Endothelial cell (in vitro differentiated cells): ENCODE measurements at places on chromosomes 1 and 21. TPM values are rescaled to one million over a fixed set of nuclear protein-coding genes. Genes with fewer than 3 reads are reported as not detected.

The ZCCHC17 gene
- 27.5 TPM for total RNA-seq

The PLA2G4A gene
- total RNA-seq, result 12.2 TPM

The SLC2A5 gene
- total RNA-seq, result not detected

The TSPEAR gene
- total RNA-seq, result not detected

The PADI3 gene
- not detected for total RNA-seq

The NPHS2 gene
- not detected for total RNA-seq

The ATP5PF gene
- total RNA-seq, result 119 TPM

- no peak overlapping the region for H3K27ac ChIP-seq
- peaks cover 13% of the 10 kb centered on the region for H3K4me1 ChIP-seq
- H3K4me3 ChIP-seq, result no peak overlapping the region
- H3K36me3 ChIP-seq, result no peaks in the 10 kb centered on the region
- H3K27me3 ChIP-seq, result no peaks in the 10 kb centered on the region
- DNase-seq, result no peak
These were observed 6.6 kb upstream of the ADORA3 start for GRCh38 chr1:111509997-111510375.

DNA sequence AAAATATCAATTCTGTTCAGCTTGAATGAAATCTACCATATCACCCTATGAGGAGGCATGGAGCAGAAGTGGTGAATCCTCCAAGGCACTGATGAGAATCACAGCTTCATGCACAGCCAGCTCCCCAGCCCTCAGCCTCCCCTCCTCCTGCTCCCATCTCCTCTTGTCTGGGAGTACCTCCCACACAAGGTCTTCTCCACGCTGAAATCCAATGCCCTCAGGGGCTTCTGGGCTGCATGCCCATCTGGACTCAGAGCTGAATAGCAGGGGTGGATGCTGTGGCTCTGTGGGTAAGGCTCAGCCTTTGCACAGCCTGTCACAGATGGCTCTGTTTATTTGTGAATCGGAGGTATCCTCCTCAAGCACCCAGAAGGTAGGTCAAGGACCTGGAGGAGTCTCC, 48.6 kb downstream of the KCNC4 start:
- peaks cover 54% of the 10 kb centered on the region for H3K4me1 ChIP-seq
- H3K4me3 ChIP-seq, result no peak overlapping the region
- H3K27ac ChIP-seq, result no peak overlapping the region

DNA sequence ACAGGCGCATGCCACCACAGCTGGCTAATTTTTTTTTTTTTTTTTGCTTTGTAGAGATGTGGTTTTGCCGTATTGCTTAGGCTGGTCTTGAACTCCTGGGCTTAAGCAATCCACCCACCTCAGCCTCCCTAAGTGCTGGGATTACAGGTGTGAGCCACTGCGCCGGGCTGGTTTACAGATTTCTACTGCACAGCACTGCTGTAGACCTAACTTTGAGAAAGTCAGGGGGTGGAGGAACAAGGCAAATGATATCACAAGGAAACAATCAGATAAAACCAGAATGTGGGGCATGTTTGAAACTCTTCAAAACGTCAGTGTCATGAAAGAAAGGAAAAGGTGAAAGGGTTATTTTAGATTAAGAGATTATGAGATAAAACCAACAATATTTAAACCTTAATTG, 45.3 kb downstream of the URB2 start:
- H3K4me3 ChIP-seq, result no peak overlapping the region
- DNase-seq, result no peak
- H3K27ac ChIP-seq, result no peak overlapping the region
- H3K36me3 ChIP-seq, result no peaks in the 10 kb centered on the region
- no peaks in the 10 kb centered on the region for H3K27me3 ChIP-seq

GRCh38 chr1:203590603-203591002, 36.0 kb upstream of the ATP2B4 start:
- H3K27me3 ChIP-seq, result peaks cover 8% of the 10 kb centered on the region
- no peak overlapping the region for H3K4me3 ChIP-seq
- no peak overlapping the region for H3K27ac ChIP-seq
- H3K36me3 ChIP-seq, result no peaks in the 10 kb centered on the region
- peaks cover 40% of the 10 kb centered on the region for H3K4me1 ChIP-seq
- no peak for DNase-seq

DNA sequence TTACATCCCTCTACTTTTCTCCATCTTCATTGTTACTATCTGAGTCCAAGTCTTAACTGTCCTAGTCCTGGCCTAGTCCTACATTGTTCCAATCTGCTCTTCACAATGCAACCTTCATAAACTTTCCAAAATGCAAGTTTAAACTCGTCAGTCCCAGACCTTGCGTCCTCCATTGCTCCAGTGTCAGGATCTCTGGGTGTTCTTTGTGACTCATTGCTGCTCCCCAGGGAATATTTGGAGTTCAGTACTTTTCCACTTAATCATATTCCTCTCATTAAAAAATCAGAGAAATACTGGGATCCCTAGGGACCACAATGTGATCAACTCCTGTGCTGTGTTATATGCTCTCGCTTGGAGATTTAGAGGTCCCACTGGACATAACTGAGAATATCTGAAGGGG, 18.0 kb upstream of the KPRP start:
- H3K27ac ChIP-seq, result no peak overlapping the region
- H3K27me3 ChIP-seq, result peaks cover 2% of the 10 kb centered on the region
- no peak for DNase-seq
- no peaks in the 10 kb centered on the region for H3K36me3 ChIP-seq

- H3K27ac ChIP-seq, result no peak overlapping the region
- peaks cover 22% of the 10 kb centered on the region for H3K4me1 ChIP-seq
- no peaks in the 10 kb centered on the region for H3K27me3 ChIP-seq
These were observed 17.6 kb downstream of the SYNJ1 start for GRCh38 chr21:32710069-32710784.

GRCh38 chr1:58629031-58629462, 52.0 kb upstream of the TACSTD2 start:
- peaks cover 8% of the 10 kb centered on the region for H3K27me3 ChIP-seq
- no peak for DNase-seq
- no peak overlapping the region for H3K4me3 ChIP-seq
- peaks cover 9% of the 10 kb centered on the region for H3K36me3 ChIP-seq
- peaks cover 8% of the 10 kb centered on the region for H3K4me1 ChIP-seq
- H3K27ac ChIP-seq, result no peak overlapping the region

DNA sequence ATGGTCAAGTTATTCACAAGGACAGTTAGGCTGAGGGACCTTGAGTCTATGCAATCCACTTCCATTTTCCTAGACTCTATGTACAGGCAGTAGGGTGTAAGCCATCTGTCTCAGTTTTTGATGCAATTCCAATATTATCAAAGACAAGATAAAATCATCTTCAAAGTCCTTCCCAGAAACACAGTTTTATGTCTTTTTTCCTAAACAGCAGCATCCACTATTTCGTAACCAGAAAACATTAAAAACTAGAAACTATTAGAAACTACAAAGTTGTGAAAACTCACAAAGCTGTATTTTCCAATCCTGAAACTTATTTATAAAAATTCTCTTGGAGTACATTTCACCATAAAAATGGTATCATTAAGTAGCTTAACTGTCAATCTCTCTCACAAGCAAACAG, 93.8 kb downstream of the EPS15 start:
- no peak overlapping the region for H3K27ac ChIP-seq
- no peak for DNase-seq
- H3K27me3 ChIP-seq, result no peaks in the 10 kb centered on the region
- H3K4me1 ChIP-seq, result peaks cover 54% of the 10 kb centered on the region
- peaks cover 15% of the 10 kb centered on the region for H3K36me3 ChIP-seq
- no peak overlapping the region for H3K4me3 ChIP-seq

DNA sequence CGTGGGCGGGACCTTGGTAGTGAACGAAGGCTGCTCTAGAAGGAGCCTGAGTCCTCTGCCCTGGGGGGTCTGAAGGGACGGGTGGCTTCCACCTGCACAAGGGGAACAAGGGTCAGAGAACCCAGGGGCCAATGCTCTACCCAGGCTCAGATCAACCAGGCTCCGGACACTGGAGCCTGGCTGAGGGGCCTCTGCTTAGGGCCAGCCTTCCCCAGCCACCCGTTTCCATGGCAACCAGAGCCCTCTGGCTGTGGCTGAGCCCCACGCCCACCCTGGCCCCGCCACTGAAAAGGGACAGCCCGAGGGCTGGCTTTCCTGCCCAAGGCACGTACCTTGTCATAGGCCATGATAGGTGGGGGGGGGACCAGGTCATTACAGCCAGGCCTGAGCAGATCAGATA, 724.6 kb downstream of the PTPRU start:
- no peak overlapping the region for H3K27ac ChIP-seq
- no peak for DNase-seq
- H3K27me3 ChIP-seq, result peaks cover 3% of the 10 kb centered on the region
- H3K4me1 ChIP-seq, result no peaks in the 10 kb centered on the region

GRCh38 chr1:6002714-6003501, 10.7 kb upstream of the NPHP4 start:
- no peak overlapping the region for H3K4me3 ChIP-seq
- H3K27me3 ChIP-seq, result peaks cover 12% of the 10 kb centered on the region
- no peak overlapping the region for H3K27ac ChIP-seq

- no peak for DNase-seq
- peaks cover 5% of the 10 kb centered on the region for H3K27me3 ChIP-seq
- peaks cover 29% of the 10 kb centered on the region for H3K4me1 ChIP-seq
- no peak overlapping the region for H3K27ac ChIP-seq
These were observed 35.3 kb downstream of the EPHB2 start for GRCh38 chr1:22745669-22746585.

DNA sequence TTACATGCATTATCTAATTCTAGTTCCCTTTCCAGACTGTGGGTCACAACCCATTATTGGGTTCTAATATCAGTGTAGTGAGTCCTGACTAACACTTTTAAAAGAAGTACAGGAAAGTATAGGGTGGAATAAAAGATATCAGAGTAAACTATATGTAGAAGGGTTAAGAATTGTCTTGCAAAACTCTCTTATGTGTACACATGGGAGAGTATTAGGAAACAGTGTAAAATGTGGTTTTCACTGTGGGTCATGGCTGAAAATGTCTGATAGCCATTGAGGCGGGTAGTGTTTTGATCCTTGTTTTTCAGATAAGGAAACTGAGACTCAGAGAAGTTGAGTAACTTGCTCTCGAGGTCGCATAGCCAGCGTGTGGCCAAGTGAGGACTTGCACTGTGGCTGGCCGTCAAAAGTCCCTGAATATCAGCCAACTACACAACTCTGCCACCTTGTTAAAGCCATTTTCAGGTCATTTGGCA, 18.5 kb upstream of the MTARC1 start:
- no peak for DNase-seq
- H3K27me3 ChIP-seq, result peaks cover 2% of the 10 kb centered on the region
- peaks cover 7% of the 10 kb centered on the region for H3K36me3 ChIP-seq
- no peak overlapping the region for H3K4me3 ChIP-seq
- H3K4me1 ChIP-seq, result peaks cover 6% of the 10 kb centered on the region
- no peak overlapping the region for H3K27ac ChIP-seq

GRCh38 chr1:232318143-232318542, 311.8 kb downstream of the SIPA1L2 start:
- DNase-seq, result no peak
- H3K4me3 ChIP-seq, result no peak overlapping the region
- H3K27ac ChIP-seq, result no peak overlapping the region
- H3K27me3 ChIP-seq, result no peaks in the 10 kb centered on the region
- H3K36me3 ChIP-seq, result peaks cover 3% of the 10 kb centered on the region

DNA sequence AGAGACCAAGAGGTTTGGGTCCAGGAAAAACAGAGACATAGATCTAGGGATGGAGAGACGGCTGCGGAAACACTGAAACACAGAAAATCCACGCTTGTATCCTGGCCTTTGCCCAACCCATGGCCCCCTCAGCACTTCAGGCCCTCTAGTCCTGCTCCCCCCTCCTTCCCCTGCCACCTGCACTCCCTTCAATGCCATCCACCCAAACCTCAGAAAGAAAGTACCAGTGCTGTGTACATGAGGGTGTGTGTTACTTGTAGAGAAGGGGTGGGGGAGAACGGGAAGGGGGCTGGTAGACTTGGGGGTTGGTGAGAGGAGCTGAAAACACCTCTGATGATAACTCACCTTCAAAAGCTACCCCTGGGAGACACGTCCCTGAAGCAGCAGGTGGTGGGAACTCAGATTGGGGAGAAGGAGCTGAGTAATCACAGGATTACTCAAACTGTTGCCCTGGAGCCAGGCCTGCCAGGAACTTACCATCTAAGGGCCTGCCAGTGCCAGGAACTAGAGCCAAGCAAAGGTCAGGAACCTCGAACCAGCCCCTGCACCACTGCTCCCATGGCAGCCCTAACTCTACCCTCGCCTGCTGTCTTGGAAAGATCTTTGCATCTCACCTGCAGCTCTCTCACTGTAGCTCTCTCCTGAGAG, 11.5 kb downstream of the RORC start:
- peaks cover 8% of the 10 kb centered on the region for H3K27me3 ChIP-seq
- H3K27ac ChIP-seq, result no peak overlapping the region
- peaks cover 35% of the 10 kb centered on the region for H3K4me1 ChIP-seq
- H3K36me3 ChIP-seq, result peaks cover 3% of the 10 kb centered on the region

DNA sequence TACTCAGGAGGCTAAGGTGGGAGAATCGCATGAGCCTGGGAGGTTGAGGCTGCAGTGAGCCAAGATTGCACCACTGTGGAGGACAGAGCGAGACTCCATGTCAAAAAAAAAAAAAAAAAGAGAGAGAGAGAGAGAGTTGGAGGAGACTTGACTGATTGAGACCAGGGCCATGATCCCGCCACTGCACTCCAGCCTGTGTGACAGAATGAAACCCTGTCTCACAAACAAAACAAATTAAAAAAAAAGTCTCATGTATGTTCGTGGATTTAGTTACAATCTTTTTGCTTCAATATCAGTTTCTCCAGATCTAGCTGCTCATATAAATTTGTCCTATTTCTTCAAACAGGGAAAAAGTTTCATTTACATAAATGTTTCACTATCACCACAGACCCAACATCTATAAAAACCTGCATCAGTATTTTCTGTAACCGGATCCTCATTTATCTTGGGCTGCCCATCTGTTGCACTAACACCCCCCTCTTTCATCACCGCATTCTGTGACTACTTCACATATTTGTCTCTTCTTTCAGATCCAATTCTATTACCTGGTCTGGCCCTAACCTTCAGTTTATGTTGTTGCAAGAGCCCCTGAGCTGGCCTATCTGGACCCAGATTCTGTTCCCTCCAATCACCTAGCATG, 127.0 kb downstream of the GREM2 start:
- H3K4me3 ChIP-seq, result no peak overlapping the region
- no peaks in the 10 kb centered on the region for H3K36me3 ChIP-seq
- no peak overlapping the region for H3K27ac ChIP-seq
- peaks cover 5% of the 10 kb centered on the region for H3K4me1 ChIP-seq
- H3K27me3 ChIP-seq, result peaks cover 5% of the 10 kb centered on the region

- no peaks in the 10 kb centered on the region for H3K36me3 ChIP-seq
- DNase-seq, result no peak
- H3K4me3 ChIP-seq, result no peak overlapping the region
- H3K27ac ChIP-seq, result no peak overlapping the region
These were observed 46.4 kb upstream of the TSPAN2 start for GRCh38 chr1:115135681-115136080.
